ENCODE measurements at places on chromosomes 12 and 14.

- no peak for DNase-seq
Observed at GRCh38 chr14:65320661-65321308, 91.7 kb upstream of the FUT8 start.

GRCh38 chr14:97143456-97143855 lies 346.3 kb downstream of the VRK1 start:
- no peak for DNase-seq

- DNase-seq: peak; percentile 20
Observed at GRCh38 chr12:12788131-12788530, 2.7 kb downstream of the APOLD1 start.

DNA sequence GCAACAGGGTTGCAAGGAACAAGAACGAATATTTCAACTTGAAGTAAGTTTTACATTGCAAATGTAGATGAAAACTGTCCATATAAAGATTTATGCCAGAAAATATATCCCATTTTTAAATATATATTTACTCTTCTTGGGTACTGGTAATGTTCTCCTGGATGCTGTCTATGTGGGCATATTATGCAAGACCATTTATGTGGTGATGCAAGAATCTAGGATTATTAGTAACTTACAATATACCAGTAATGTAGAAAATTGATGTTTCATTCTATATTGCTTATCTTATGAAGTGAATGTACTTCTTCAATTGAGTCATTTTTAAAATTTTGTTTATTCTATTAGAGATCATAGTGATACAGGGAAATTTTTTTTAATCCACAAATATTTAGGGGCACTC lies 25.1 kb downstream of the FGFR1OP2 start:
- DNase-seq: no peak

DNA sequence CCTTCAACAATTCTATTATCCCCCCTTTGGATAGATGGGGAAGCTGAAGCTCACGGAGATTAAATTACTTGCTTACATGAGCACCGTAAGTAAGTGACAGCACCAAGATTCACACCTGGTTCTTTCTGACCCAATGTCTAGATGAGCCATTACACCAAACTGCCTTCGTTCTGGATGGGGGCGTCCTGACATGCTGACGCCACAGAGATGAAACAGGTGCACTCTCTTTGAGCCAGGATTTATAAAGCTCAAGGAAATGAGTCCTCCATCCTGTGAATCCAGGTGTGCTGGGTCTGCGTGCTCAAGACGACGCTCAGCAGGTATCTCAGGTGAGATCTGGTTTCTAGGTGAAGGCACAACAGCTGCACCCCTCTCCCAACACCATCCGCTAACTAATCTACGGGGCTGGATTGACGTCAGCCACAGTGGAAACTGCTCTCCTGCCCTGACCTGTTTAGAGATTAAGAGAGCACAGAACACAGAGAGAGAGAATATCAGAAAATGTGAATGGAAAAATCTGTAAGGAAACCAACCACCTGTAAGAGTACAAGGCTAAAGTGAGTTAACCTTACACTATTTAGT lies 61.6 kb downstream of the KSR2 start:
- DNase-seq: no peak

DNA sequence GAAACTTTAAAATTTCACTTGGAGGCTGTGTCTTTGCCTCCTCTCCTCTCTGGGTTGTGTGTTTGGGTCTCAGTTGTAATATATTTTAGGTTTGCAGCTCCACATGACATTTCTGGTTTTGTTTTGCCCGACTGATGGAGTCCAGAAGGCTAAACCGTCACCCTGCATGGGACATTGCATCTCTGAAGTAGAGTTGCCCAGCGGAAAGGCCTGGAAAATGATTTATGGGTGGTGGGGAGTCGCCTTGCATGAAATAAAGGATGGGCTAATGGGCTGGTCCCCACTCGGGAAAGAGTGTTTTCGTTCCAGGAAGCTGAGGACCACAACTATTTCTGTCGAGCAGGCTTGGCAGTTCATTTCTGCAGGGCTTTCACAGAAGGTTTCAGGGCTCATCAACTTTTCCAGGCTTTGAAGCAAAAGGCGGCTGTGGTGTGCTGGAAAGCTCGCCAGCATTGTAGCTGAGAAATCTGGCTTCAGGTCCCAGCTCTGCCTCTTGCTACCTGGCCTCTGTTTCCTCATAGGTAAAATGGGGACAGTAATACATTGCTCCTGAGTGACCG lies 74.8 kb upstream of the GSC start:
- DNase-seq: no peak

GRCh38 chr12:104997541-104997940 lies 11.4 kb downstream of the NOPCHAP1 start:
- no peak for DNase-seq

DNA sequence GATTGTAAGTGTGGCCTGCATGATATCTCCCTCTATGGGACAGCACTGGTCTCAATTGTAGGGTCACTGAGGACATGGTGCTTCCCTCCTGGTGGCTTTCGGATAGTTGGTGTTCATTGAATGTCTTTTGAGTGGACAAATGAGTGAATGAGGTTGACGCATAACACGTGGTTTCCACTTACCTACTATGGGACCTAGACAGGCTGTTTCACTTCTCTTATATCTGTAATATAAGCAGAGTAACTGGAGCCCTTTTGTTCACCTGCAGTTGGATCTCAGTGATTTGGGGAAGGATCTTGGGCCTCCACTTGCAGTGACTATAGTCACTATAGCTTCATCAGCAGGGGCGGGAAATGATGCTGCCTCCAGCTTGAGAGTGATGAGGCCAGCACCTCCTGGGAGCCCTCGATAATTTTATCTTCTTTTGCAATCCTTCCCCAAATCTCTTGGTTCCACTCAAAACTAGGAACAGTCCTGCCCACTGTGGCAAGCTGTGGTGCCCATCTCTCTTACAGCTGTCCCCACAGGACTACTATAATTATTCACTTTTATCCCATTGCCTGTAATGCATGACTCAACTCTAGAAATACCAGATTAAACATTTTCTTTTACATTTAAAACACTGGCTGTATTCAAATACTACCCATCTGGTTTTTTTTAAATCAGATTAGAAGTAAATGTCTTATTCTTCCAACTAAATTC lies 242.9 kb downstream of the CHST11 start:
- DNase-seq: no peak

DNA sequence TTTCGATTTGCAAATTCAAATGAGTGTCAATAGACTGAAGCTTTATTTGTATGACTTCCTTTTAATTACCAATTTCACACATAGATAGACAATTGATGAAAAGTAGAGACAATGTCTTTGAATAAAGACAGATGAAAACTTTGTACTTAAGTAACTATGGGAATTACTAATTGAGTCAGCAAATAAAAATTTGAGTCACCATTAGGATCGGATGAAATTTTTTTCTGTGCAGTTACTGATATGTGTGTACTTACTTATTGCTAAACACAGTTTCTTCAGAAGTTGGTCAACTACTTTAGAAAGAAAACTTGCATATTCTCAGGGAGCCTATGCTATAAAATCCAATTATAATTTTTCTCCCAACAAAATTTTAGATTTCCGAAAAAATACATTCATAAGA lies 224.9 kb upstream of the SLC16A7 start:
- DNase-seq: no peak

DNA sequence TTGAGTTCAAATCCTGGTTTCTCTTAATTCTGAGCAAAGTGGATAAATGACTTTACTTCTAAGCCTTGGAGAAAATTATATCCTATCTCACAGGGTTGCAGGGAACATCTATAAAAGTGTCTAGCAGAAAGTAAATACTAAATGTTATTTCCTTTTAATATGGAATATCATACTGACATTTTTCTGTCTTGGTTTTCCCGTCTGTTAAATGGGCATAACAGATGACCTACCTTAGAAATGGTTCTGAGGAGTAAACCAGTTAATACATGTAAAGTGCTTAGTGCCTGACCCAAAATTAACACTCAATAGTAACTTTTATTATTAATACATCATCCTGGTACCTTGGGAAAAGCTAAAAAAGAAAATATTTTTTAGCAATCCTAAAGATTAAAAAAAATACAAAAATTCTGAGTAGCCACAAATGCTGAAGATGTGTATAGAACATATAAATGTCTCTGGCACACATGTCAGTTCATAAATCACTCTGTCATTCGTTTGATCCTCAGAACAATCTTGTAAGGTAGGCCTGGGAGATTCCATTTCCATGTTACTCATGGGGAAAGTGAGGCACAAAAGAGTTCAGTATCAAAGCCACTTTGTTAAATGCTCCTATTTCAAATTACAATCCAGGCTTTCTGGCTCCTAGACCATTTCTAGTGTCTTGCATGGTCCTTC lies 1.3 kb downstream of the VIPAS39 start:
- no peak for DNase-seq

- no peak for DNase-seq
Observed at GRCh38 chr12:125124320-125124966, 59.2 kb downstream of the AACS start.

DNA sequence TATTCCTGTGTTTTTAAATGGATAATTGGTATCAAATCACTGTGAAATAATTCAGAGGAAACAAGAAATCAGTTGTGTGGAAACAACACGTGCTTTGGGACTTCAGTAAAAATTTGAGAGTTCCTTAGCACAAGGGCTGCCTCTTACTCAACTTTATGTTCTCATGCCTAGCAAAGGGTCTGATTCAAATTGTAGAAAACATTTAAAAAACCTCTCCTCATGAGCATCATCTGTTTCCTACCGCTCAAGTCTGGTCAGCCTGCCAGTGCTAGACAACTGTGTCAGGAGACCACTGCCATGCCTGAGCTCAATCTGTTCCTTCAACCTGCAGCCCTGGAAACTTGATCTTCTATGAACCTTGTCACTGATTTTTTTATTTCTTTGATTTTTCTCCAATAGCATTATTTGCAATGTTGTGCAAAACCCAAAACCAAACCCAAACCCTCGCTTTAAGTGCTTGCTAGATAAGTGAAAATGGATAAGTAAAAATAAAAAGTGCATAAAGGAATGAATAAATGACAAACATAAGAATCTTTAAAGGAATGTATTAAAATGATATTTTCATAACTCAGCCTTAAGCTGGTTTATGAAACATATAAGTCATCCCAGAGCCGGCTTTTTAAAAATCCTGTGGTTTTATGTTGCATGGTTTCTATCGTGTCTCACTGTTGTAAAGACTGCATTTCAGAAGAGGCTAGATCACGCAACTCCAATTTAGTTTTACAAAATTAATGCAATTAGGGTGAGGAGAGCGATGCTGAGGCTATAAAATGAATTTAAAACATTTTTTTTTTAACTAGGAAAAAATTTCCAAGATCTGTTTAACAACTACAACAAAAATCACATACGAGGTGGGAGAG lies 361.2 kb upstream of the PDE3A start:
- DNase-seq: peak; percentile 64

GRCh38 chr14:65838565-65838964 lies 426.0 kb downstream of the FUT8 start:
- DNase-seq: no peak

- DNase-seq: no peak
Observed at GRCh38 chr12:1800401-1801302, 19.7 kb upstream of the LRTM2 start.

DNA sequence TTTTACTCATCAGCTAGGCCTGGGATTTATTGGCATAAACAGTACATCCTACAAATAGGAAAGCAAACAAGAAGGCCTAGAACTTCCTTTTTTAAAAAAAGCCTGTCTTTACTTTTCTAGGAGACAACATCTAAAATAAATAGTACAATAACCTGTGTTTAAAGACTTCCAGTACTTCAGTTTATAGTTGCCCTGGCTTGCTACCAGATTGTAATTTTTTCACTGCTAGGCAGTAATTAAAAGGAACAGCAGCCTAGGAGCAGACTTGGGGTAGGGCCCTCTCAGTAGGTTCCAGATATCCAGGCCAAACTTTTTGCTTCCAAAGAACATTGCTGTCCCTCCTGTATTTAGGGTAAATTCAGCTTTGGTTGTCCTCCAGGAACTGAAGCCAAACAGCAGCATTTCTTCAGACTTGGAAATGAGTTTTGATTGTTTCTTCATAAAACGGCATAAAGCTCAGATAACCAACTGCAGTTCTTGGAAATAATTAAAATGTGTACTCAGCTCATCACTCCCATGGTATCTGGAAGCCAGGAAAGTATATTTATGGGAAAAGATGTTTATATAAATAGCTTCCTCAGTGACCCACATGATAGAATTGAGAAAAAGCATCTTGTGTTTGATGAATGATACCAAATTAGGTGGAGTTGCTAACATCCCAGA lies 61.7 kb downstream of the PPP1R36 start:
- DNase-seq: no peak

DNA sequence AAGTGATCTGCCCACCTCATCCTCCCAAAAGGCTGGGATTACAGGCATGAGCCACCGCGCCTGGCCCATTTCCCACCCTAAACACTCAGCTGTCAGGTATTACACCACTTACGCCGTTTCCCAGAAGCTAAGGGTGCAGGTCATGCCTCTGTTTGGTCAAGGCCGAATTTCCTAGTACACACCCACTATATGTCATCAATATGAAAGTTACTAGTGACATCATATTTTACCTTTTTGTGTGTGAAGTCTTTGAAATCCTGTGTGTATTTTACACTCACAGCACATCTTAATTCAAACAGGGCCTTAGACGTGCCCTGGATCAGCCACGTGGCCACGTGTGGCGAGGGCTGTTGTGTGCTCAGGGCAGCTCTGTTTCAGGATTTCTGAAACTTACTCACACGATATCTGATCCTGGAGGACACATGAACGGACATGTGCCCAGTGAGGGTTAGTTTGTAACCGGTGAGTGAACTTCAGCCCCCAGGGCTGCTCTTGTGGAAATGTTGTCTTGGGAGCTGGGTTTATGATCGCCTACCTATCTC lies 51.8 kb downstream of the GLT1D1 start:
- no peak for DNase-seq

DNA sequence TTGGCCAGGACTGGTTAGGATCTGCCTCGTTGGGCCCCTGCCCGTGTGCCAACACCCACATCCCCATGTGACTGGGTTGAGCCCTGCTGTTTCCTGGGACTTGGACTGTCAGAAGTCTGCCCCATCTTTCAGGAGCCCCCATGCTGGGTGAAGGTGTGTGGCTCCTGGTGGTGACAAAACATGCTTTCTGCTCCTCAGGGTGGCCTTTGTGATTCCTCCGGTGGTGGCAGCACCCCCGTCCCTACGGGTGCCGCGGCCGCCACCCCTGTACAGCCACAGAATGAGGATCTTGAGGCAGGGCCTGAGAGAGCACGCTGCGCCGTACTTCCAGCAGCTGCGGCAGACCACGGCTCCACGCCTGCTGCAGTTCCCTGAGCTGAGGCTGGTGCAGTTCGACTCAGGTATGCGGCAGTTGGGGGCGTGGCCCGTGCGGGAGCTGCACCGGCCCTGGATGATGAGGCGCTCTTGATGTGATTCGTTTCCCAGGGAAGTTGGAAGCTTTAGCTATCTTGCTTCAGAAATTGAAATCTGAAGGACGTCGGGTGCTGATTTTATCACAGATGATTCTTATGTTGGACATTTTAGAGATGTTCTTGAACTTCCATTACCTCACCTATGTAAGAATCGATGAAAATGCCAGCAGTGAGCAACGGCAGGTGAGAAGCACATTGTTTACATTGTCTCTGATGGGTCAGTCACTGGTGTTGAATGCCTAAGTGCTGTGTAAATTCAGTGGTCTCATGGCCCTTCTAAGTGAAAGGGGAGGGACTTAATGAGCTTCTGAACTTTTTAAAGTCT lies 80.0 kb downstream of the EP400 start:
- no peak for DNase-seq

GRCh38 chr12:109723311-109723881 lies 9.8 kb downstream of the FAM222A start:
- no peak for DNase-seq

GRCh38 chr12:93219947-93220346 lies 157.8 kb upstream of the NUDT4 start:
- DNase-seq: no peak

GRCh38 chr14:91399868-91400640 lies 17.6 kb downstream of the CCDC88C start:
- DNase-seq: no peak

- no peak for DNase-seq
Observed at GRCh38 chr12:57235728-57236131, 6.2 kb downstream of the SHMT2 start.
